Calu3 (cell line): ENCODE measurements at places on chromosomes 7 and 10.

DNA sequence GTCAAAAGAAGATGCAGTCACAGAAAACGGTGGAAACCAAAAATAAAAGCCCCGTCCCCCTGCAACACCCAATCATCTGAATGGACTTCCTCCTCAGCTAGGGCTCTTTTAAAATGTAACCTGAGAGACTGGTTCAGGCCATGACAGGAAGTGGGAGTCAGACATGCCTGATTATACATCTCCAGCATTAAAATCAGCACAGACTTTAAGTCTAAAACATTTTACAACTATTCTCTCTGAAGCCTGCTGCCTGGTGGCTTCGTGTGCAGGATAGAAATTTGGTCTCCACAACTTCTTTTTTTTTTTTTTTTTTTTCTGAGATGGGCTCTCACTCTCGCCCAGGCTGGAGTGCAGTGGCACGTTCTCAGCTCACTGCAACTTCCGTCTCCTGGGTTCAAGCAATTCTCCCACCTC is 30.3 kb downstream of the HACD1 start:
- DNase-seq: no peak

GRCh38 chr10:21041763-21042458 is 144.8 kb upstream of the NEBL start:
- DNase-seq: no peak

DNA sequence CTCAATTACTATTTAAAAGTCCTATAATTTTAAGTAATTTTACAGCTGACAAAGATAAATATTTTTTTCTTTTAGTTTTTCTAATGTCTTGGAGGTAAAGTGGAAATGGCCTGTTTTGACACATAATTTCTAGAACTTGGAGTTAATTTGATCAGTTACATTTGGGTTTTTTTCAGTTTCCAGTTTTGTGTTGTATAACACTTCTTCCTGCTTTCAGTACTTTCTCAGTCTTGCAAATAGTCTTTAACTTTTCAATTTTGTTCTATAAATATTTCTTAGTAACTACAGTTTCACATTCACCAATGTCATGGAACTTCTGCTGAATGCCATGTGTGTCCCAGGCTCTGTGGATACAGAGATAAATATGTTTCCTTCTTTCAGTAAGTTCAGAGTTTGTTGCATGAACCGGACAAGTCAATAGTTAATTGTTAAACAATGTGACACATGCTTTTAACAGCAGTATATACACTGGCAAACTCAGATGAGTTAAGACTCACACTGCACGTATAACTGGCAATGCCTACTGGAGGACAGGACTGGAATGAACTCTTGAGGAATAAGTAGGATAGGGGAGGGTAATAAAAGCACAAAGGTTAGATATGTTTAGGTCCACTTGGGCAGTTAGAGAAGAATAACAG is 4.6 kb downstream of the SHOC2 start:
- no peak for DNase-seq

- DNase-seq: no peak
These were observed 5.1 kb downstream of the UNC5B start for GRCh38 chr10:71217266-71218045.

DNA sequence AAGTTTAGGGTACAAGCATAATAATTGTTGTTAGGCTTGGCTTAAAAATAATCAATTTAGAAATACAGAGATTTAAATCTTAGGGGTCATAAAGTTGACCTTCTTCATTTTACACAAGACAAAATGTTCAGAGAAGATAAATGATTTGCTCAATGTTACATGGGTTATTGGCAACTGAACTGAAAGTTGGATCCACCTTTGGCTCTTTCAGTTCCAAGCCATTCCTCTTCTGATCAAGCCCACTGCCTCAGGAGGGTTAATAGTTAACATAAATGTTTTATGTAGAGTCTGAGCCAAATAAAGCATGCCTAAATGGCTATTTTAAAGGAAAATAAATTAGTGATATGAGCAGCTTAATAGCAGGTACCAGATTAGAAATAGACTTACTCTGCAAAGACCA is 79.1 kb upstream of the RHOBTB1 start:
- no peak for DNase-seq

DNA sequence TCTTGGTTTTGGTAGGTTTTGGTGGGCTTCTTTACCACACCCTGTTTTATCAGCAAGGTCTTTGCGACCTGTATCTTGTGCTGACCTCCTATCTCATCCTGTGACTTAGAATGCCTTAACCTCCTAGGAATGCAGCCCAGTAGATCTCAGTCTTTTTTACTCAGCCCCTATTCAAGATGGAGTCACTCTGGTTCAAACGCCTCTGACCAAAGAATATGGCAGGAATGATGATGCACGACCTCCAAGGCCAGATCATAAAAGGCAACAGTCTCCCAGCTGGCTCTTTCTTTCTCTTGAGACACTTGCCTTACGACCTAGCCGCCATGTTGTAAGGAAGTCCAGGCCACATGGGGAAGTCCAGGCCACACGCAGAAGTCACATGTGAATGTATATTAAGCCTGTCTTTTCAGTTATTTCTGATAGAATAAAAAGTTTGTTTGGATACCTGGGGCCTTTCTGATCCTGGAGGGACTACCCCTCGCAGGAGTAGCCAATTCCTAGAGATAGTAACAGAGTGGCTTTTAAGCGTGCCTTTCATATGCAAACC is 10.5 kb upstream of the RADIL start:
- no peak for DNase-seq

DNA sequence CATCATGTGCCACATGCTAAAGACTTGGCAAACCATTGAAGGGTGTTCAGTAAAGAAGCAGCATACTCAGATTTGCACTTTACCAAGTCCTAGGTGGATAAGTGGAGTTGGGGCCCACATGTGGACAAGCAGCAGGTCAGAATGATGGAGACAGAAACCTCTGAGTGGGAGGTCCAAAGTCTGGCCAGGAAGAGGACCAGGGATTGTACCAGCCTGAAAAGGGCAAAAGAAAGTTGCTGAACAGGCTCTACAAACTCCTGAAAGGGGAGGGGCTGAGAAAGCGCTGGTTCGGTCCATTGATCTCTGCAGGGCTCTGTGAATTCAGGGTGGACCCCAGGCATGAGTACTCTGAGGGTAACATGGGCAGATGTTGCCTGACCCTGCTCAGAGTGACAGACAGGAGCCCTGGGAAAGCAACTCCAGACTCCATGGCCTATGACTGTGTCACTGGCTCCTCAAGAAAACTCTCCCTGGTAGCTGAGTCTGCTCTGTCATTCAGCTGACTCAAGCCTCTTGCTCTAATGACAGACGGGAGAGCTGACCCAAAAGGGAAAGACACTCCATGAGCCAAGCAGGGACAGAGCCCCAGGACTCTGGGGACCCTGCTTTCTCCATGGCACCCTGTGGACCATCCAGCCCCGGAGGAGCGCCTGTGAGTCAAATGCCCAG is 68.5 kb downstream of the TBXAS1 start:
- no peak for DNase-seq

GRCh38 chr7:85452674-85453073 is 265.8 kb upstream of the SEMA3D start:
- no peak for DNase-seq

DNA sequence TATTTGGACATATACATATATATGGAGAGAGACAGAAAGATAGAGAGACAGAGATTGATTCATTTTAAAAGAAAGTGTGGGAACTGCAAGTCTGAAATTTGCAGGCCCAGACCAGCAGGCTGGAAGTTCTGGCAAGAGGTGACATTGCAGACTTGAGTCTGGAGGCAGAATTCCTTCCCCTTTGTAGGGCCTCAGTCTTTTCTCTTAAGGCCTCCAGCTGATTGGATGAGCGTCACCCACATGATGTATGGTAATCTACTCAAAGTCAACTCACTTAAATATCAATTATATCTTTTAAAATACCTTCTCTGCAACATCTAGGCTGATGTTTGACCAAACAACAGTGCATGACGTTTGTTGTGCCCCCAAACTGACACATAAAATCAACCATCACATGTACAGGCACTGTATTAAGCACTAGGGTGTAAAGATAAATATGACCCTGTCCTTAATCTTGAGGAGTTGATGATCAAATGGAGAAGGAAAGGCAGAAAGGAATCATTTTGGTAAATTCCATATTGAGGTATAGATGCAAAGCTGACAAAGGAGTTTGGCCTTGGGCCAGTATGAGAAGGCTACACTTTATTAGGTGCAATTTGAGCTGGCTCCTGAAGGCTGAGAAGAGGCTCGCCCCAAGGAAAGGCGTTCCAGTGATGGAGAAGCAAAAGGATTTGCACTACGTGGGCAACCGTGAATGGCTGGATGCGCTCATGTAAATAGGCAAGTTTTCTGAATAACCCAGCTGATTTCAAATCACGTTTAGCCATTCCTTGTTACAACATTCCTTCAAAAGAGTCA is 52.6 kb downstream of the BPGM start:
- DNase-seq: no peak

DNA sequence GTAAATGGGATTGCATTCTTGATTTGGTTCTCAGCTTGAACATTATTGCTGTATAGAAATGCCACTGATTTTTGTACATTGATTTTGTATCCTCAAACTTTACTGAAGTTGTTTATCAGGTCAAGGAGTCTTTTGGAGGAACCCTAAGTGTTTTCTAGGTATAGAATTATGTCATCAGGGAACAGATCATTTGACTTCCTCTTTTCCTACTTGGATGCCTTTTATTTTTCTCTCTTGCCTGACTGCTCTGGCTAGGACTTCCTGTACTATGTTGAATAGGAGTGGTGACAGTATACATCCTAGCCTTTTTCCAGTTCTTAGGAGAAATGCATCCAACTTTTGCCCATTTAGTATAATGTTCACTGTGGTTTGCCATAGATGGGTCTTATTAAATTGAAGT is 48.8 kb downstream of the ANXA8 start:
- no peak for DNase-seq

DNA sequence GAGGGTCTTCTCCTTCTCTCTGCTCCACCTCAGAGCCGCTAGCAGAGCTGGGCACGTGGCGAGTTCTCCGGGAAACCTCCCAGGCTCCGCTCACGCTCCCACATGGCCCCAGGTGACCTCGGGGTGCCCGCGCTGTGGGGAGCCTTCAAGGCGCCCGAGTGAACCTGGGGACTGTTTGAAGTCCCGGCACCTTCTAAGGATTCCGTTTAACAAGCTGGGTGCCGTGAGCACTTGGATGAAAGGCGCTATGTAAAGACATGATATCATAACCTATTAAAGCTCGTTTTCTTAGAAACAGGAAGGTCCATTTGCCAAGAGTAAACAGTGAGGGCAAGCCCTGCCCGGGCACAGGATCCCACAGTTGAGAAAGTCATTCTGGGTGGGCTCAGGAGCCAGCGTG is 15.8 kb upstream of the MYL10 start:
- no peak for DNase-seq

GRCh38 chr7:155885167-155886155 is 73.2 kb upstream of the SHH start:
- peak; percentile 47 for DNase-seq

- DNase-seq: no peak
These were observed 175.3 kb upstream of the TMEM229A start for GRCh38 chr7:124208173-124208572.

DNA sequence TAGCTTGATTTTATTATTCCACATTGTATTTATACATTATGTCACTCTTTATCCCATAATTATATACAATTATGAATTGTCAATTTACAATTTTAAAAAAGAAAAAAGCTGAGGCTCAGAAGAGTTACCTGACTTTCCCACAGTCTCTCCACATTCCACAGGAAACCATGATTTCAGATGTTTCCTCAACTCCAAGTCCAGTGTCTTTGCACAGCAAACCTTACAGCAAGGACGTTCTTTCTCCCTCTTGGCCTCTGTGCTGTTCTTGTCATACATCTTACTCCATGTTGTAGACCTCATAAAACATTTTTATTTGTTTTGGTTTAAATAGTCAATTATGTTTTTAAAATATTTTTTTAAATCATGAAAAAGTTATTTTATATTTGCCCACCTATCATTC is 34.9 kb upstream of the GRB10 start:
- no peak for DNase-seq

- no peak for DNase-seq
These were observed 281.6 kb upstream of the KLF14 start for GRCh38 chr7:131015657-131015958.

GRCh38 chr10:66365686-66366085 is 560.1 kb upstream of the LRRTM3 start:
- DNase-seq: no peak

- DNase-seq: no peak
These were observed 54.4 kb downstream of the SEMA3A start for GRCh38 chr7:84139986-84140729.

GRCh38 chr7:36852017-36852416 is 127.7 kb upstream of the AOAH start:
- no peak for DNase-seq

- DNase-seq: no peak
These were observed 48.6 kb downstream of the FBXW4 start for GRCh38 chr10:101646364-101646763.

GRCh38 chr7:28688174-28688573 is 270.0 kb downstream of the TRIL start:
- DNase-seq: no peak

GRCh38 chr7:156095908-156096539 is 283.8 kb upstream of the SHH start:
- DNase-seq: no peak

DNA sequence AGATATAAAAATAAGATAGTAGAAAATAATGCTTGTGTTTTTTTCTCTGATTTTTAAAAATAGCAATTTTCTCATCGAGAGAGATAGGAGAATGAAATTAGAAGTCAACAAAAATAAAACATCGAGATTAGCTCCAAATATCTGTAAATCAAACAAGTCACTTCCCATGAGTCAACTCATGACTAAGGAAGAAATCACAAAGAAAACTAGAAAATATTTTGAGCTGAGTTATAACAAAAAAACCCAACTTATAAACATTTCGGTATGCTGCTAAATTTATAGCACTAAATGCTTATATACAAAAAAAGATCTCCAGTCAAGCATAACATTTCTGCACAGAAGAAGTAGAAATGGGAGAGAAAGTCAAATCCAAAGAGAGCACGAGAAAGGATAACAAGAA is 140.1 kb downstream of the ITGA8 start:
- no peak for DNase-seq

DNA sequence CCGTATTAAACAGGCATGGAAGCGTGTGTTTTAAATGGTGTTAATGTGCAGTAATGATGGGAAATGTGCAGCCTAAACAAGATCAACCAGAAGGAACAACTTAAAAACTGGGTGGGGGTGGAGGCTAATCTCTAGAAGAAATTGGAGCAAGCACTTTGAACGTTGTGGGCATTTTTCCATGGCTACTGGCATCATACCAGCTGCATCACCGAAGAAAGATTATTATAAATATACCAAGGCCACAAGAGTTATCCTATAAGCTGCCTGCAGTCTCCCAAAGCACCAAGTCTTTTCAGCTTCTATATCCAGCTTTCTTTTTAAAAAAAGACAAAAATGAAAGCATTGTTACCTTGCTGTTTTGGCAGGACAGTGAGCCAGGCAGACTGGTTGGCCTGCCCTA is 79.9 kb downstream of the FGFR2 start:
- DNase-seq: no peak

GRCh38 chr10:78828647-78829539 is 239.9 kb upstream of the ZMIZ1 start:
- DNase-seq: no peak
